Subcutaneous adipose tissue (tissue), 4 donors: ENCODE measurements at places on chromosomes 2 and 18. TPM values are rescaled to one million over a fixed set of nuclear protein-coding genes. Genes with fewer than 3 reads are reported as not detected.

The GPR55 gene
- 0.17 TPM for total RNA-seq

The NCKAP5 gene
- total RNA-seq, result 4.3 TPM

The RGPD3 gene
- total RNA-seq, result 1.3 TPM

The FLACC1 gene
- total RNA-seq, result 4.7 TPM

The SPP2 gene
- not detected for total RNA-seq

The TMEM17 gene
- 1.7 TPM for total RNA-seq

The OTOS gene
- not detected for total RNA-seq

The CSRNP3 gene
- total RNA-seq, result 1.1 TPM

The RBMS1 gene
- total RNA-seq, result 164 TPM

The NOP58 gene
- 66.7 TPM for total RNA-seq

The SLC25A52 gene
- 0.44 TPM for total RNA-seq

The IL1R2 gene
- total RNA-seq, result 27.1 TPM

The FARP2 gene
- total RNA-seq, result 49.1 TPM

The RAB6C gene
- total RNA-seq, result not detected

The APLF gene
- 9.7 TPM for total RNA-seq

The TTN gene
- 9.3 TPM for total RNA-seq

The C2orf72 gene
- total RNA-seq, result 0.49 TPM

The PARD3B gene
- total RNA-seq, result 69.6 TPM

The SERPINB13 gene
- total RNA-seq, result not detected

The GALNT13 gene
- total RNA-seq, result 10.8 TPM

The CAB39 gene
- total RNA-seq, result 142 TPM

The MEP1B gene
- total RNA-seq, result not detected

The SP140 gene
- 2.4 TPM for total RNA-seq

The SEPTIN2 gene
- total RNA-seq, result 428 TPM

The ID2 gene
- 132 TPM for total RNA-seq

The NEMP2 gene
- 5.1 TPM for total RNA-seq

The DSC2 gene
- total RNA-seq, result 15.5 TPM

The IGFBP2 gene
- total RNA-seq, result 50.5 TPM

The MARCO gene
- 84.8 TPM for total RNA-seq

The NPPC gene
- total RNA-seq, result not detected

The CYRIA gene
- total RNA-seq, result 19.0 TPM

The TRAK2 gene
- 65.2 TPM for total RNA-seq

The GREB1L gene
- 10.0 TPM for total RNA-seq

The BCL11A gene
- total RNA-seq, result 0.44 TPM

The KIF5C gene
- total RNA-seq, result 4.6 TPM

The HTR2B gene
- total RNA-seq, result 13.3 TPM

The EIF2AK2 gene
- 24.2 TPM for total RNA-seq

The CAPN14 gene
- total RNA-seq, result not detected

The CPLX4 gene
- total RNA-seq, result not detected

The C2orf81 gene
- total RNA-seq, result not detected
